HT1080 (cell line): ENCODE measurements at places on chromosomes 3 and 15. TPM values are rescaled to one million over a fixed set of nuclear protein-coding genes. Genes with fewer than 3 reads are reported as not detected.

DNA sequence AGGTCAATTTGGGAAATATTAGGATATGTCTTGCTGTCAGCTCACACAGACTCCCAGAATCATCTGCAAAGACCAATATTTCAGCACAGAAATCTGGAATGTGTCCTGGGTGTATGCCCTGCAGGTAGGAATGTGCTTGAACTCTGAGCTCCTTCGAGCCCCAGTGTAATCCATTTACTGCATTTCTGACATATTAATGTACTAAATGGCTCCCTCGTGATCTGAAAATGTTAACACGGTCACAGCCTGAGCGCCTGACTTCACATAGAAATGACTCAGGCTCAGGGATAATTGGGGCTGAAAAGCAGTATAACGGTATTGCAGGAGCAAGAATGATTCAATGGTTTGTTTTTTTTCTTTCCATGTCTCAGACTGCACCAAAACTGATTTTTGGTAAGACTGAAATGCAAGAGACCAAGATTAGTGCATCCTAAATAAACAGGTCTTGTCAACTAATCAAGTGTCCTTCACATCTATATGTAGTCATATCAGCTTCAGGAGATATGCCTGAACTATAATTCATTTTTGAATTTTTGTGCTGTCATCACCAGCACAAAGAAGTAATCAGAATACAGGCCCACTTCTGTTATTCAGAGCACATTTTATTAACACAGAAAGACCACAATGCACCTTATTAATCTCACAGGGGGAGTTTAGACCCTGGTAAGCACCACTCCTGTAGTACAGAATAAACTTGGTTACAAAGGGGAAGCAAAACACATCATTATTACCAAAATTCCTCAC is 49.8 kb downstream of the DCLK3 start:
- peak; percentile 60 for DNase-seq

ADAMTSL3 gene
- total RNA-seq: 0.03 TPM in 1 of 2 replicates, not detected in the other

CEP97 gene
- total RNA-seq: 11.1 and 11.7 TPM in 2 replicates

- no peak for DNase-seq
Measured at GRCh38 chr3:7710284-7710683, 791.3 kb upstream of the LMCD1 start.

DNA sequence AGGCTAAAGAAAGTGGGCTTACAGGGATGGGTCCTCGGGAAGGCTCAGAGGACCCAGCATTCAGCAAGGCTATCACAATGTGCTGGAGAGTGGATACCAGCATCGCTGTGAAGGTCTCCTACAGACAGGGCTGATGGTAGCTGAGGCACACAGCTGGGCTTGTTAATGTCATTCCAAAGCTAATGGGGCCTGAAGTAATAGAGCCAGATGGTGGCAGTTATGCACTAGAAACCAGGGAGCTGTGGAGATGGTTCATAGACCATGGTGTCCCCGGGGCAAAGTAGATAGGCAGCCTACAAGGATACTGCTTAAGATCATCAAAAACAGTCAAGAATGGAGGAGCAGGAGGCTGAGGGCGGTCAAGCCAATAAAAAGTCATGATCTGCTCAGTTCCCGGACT is 24.8 kb upstream of the BOC start:
- no peak for DNase-seq
